Inflammatory macrophage (primary cell): ENCODE measurements at places on chromosomes 6 and 20.

- no peak for DNase-seq
Measured at GRCh38 chr6:1630771-1631217, 21.1 kb downstream of the FOXC1 start.

DNA sequence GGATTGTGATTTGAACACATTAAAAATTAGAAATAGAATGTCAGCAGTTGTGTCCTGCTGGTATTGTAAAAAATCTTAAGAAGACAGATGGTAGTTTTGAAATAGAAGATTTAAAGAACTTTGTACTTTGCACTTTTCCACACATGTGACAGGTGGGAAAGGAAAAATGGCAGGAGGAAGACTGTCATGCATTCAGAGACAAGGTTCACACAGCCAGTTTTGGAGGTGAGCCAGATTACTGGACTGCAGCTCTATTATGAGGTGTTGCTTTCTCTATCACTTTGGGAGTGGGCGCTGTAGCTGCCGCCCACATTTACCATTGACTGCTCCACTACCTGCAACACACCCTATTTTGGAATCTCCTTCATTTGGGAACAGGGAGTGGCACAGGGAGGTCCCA lies 12.1 kb upstream of the NDUFAF4 start:
- no peak for DNase-seq

DNA sequence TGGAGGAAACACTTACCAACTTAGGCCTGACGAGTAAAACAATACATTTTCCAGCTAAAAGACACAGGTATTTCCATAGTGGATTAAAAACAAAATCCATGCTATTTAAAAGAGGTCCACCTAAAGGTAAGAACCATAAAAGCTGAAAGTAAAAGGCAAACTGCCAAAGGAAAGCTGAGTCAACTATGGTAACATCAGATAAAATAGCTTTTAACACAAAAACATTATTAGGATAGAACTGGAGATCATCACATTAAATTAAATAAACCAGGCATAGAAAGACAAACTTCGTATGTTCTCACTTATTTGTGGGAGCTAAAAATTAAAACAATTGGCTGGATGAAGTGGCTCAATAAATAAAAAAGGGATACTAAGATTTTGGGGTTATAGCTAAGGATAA lies 166.8 kb upstream of the SLC22A16 start:
- DNase-seq = no peak

- no peak for DNase-seq
Measured at GRCh38 chr6:79073888-79074287, 4.2 kb downstream of the PHIP start.

- no peak for DNase-seq
Measured at GRCh38 chr6:33271117-33271467, 584 bp downstream of the VPS52 start.

- no peak for DNase-seq
Measured at GRCh38 chr6:169115632-169116031, 138.0 kb downstream of the THBS2 start.

GRCh38 chr20:61779176-61779965 lies 286.3 kb downstream of the TAF4 start:
- DNase-seq = no peak

- DNase-seq = no peak
Measured at GRCh38 chr6:136840276-136841001, 18.0 kb downstream of the PEX7 start.

- no peak for DNase-seq
Measured at GRCh38 chr20:31811796-31812728, 7.1 kb upstream of the MYLK2 start.

GRCh38 chr6:168159506-168159905 lies 80.5 kb upstream of the FRMD1 start:
- no peak for DNase-seq

DNA sequence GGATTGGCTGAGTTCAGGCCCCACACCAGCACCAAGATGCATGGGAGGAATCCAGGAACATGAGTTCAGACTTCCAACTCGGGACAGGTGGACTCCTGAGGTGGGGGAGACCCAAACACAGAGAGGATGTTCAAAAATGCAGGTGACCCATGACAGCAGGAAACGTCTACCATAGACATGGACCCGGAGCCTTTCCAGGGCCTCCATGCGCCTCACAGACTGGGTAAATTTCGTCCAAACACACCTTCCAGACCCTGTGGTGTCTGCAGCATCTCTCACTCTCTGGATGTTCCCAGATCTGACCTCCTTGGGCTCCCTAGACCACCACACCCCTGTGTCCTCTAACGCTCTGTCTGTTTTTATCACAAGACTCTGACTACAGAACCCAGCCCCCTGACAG lies 87.7 kb downstream of the PXDC1 start:
- no peak for DNase-seq

DNA sequence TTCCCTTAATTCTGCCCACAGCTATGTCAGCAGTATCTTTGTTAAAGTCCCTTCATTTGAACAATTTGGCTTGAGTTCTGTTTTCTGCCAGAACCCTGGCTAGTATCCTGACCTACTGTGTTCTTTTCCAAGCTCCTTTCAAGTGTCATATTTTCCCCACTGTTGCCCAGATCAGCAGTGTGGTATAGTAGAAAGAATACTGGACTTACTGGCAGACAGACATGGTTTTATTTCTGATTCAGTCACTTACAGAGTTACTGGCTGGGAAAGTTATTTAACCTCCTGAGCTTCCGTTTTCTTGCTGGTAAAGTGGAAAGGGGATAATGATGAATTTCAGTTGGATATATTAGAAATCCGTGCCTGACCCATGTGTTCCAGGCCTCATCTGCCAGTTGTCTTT lies 39.8 kb upstream of the RAB23 start:
- DNase-seq = no peak

- DNase-seq = no peak
Measured at GRCh38 chr20:21396599-21397340, 556 bp downstream of the NKX2-4 start.

- no peak for DNase-seq
Measured at GRCh38 chr20:45070932-45071632, 29.8 kb downstream of the KCNS1 start.

GRCh38 chr20:57672164-57672563 lies 37.7 kb downstream of the PMEPA1 start:
- DNase-seq = peak; percentile 42

GRCh38 chr6:134553936-134554335 lies 236.0 kb upstream of the SGK1 start:
- no peak for DNase-seq

DNA sequence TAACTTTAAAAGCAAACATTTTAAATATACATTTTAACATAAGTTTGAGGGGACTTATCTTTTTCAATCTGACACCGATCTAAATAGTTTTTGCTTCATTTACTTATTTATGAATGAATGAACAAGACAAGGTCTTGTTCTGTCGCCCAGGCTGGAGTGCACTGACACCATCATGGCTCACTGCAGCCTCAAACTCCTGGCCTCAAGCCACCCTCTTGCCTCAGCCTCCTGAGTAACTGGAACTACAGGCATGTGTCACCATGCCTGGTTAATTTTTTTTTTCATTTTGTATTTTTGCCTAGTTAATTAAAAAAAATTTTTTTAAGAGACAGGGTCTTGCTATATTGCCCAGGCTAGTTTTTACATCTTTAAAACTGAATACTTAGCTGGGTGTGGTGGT lies 25.4 kb downstream of the FBXO9 start:
- DNase-seq = no peak

DNA sequence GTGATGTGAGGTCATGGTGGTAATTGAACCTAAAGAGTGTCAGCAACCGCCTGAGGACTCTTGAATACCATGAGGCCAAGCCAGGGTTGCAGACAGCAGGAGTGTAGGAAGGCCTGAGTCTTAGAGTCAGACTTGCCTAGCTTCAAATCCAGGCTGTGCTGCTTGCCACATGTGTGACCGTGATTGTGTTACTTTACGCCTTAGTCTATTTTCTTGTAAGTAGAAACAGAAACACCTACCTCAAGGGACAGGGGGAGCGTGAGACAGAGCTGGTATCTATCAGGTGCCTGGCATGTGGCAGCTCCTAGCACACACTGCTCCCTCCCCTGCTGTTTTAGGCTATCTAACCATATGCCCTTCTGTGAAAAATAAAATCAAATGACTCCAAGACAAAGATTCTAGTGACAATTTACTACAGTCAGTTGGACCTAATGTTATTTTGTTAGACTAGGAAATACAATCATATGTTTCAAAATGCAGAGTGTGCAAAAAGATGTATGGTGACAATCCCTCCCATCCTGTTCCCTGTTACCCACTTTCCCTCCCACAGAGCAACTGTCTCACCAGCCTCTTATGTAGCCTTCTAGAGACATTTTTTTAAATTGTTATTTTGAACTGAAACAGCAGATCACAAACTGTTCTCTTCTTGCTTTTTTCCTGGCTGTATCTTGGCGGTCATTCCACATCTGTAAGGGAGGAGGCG lies 21.7 kb downstream of the TAF8 start:
- DNase-seq = no peak

GRCh38 chr6:13696226-13696625 lies 15.4 kb downstream of the RANBP9 start:
- DNase-seq = no peak

DNA sequence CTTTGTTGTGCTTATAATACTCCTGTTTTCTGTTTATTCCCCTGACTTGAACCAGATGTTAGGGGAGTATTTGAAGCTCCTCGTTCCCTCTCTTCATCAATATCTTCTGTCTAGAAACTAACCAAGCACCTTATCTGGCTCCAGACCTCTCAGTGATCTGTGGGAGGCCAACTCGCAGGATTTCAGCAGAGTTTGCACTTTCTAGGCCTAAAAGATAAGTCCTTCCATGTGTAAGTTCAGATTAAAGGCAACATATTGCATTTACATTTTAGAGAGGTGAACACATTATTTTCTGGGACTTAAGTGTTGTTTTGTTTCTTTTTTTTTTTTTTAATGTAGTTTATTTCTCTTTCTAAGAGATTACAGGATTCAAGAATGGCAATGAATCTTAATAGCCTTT lies 139.4 kb upstream of the AKAP12 start:
- DNase-seq = no peak

- DNase-seq = no peak
Measured at GRCh38 chr6:85134172-85134571, 315.7 kb upstream of the NT5E start.

DNA sequence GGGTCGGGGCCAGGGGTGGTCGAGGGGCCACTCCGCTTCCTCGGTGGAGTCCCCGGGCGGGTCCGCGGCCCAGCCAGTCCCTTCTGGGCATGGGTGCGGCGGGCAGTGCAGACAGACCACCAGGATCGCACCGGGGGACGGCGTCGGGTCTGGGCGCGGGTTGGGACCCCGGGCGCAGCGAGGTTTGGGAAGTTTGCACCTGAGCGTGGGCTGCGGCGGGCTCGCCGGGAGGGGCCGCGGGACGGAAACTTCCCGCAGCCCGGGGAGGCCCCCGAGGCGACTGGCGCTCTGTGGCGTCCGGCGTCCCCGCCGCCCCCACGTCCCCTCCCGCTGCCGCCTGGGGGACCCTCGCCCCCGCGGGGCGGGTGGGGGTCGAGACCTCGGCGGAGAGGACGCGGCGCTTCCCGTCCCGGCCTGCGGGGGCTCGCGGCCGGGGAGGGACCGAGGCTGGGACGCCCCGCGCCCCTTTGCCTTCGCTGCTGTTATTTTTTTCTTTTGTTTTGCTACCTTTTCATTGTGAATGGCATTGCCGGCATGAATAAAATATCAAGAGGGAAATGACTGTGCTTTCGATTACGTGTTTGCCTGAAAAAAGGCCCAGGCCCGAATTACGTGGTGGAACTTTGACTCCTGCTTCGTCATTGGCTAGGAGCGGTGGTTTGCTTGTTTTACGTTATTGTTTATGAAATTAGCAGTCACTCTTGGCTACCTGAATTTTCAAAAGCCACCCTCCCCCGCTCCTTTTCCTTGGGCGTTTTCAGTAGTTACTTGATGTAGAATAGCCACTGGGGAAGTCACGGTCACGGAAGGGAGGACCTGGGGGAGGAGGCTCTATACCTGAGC lies 703 bp downstream of the SNX9 start:
- peak; percentile 44 for DNase-seq

DNA sequence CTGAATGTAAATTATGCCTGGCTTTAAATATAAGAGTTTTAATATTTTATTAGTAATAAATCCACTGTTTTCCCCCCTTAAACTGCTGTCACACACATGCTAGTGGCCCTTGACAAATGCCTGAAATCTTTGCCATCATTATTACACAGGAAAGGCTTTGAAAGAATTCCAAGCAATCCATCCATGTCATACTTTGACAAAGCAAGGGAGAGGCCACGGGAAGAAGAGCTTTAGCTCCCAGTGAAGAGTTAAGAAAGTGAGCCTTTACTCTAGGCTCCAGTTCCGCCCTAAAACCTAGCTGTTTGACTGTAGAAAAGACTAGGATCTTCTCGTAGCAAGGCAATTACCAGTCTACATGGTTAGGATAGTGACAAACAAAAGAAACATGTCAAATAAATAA lies 147.9 kb downstream of the GMDS start:
- DNase-seq = no peak

- DNase-seq = no peak
Measured at GRCh38 chr6:88650029-88650619, 313.3 kb downstream of the RNGTT start.

GRCh38 chr6:90397929-90398674 lies 101.5 kb upstream of the BACH2 start:
- DNase-seq = no peak

DNA sequence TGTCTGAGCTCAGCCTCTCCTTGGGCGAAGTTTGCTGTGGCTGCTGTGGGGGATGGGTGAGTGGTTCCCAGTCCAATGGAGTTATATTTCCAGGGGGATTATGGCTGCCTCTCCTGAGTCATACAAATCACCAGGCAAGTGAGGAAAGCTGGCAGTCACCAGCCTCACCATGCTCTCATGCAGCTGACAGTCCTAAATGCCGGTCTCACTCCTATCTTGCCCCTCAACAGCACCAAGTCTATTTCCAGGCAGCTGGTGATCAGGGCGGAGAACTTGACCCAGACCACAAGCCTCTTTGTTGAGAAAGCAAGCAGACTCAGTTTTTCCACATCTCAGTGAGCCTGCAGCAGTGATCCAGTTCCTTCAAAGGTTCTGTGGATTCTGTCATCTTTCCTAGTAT lies 98.9 kb downstream of the TBC1D32 start:
- no peak for DNase-seq

DNA sequence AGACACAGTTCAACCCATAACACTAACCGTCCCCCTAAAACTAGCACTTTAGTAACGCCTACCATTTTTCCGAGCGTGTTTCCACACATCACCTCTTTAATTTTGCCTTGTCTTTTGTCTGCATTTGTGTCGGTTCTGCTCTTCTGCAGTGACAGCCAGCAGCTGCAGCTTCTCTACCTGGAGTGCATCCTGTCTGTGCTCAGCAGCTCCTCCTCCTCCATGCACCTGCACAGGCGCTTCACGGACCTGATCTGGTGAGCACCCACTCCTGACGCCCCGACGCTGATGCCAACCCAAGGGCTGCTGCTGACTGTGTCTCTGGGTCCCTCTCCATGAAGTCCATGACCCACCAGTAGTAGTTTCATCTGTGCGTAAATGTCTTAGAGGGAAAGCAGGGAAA lies 35.4 kb upstream of the PBOV1 start:
- no peak for DNase-seq

- DNase-seq = peak; percentile 74
Measured at GRCh38 chr6:108805611-108806167, 42.5 kb upstream of the ARMC2 start.

- no peak for DNase-seq
Measured at GRCh38 chr20:2773812-2774211, 26.6 kb downstream of the CPXM1 start.
